ENCODE measurements at places on chromosomes 12 and 14.

GRCh38 chr14:98018628-98019027 is 1221.4 kb downstream of the VRK1 start:
- DNase-seq: no peak

GRCh38 chr12:5628501-5628900 is 196.6 kb downstream of the NTF3 start:
- no peak for DNase-seq

GRCh38 chr14:68766299-68767247 is 26.3 kb downstream of the ZFP36L1 start:
- no peak for DNase-seq

- no peak for DNase-seq
Observed at GRCh38 chr12:124964251-124964650, 24.7 kb downstream of the DHX37 start.

DNA sequence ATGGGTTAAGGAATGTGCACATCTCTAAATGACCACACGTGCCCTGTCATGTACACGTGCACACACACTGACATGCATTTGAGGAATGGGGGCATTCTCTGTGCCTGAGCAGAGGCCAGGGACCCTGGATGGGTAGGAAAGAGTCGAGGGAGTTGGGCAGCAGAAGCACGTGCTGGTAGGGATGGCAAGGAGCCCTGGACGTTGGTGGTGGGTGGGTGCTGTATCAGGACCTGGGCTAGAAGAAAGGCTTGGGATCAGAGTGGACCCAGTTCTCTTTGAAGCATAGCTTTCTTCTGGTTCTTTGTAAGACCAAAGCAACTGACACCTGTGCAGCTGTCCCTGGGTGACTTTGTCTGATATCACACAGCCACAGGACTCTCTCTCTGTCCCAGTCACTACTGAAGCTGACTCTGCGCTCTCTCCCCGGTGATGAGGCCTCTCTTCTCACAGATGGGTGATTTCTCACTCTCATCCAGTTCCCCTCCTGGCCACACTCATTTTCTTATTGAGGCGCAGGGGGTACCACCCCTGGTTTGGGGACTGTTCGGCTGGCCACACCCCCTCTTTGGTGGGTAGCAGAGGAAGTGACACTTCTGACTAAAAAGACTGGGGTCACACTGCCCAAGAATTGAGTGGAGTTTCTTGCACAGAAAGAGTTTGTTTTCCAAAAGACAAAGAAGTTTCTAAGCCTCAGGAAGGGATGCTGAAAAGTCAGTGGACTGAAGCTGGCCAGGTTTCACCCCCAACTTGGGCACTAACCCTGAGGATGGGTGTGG is 171.7 kb upstream of the RTL1 start:
- no peak for DNase-seq

DNA sequence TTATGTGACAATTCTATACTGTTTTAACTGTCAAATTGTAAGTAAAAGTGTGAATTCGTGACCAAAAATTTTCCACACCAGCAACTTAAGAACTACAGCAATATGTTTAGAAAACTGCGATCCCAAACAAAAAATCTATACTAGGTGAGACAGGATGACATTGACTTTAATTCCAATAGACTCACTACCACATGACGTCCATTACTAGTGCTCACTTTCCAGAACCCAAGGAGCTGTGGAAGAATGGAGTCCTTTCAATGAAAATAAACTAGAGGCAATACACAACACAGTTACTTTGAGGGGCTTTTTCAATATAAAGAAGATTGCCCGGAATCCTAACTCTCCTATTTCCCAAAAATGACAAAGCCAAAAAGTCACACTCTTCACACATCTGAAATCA is 1.4 kb downstream of the EPS8 start:
- no peak for DNase-seq

DNA sequence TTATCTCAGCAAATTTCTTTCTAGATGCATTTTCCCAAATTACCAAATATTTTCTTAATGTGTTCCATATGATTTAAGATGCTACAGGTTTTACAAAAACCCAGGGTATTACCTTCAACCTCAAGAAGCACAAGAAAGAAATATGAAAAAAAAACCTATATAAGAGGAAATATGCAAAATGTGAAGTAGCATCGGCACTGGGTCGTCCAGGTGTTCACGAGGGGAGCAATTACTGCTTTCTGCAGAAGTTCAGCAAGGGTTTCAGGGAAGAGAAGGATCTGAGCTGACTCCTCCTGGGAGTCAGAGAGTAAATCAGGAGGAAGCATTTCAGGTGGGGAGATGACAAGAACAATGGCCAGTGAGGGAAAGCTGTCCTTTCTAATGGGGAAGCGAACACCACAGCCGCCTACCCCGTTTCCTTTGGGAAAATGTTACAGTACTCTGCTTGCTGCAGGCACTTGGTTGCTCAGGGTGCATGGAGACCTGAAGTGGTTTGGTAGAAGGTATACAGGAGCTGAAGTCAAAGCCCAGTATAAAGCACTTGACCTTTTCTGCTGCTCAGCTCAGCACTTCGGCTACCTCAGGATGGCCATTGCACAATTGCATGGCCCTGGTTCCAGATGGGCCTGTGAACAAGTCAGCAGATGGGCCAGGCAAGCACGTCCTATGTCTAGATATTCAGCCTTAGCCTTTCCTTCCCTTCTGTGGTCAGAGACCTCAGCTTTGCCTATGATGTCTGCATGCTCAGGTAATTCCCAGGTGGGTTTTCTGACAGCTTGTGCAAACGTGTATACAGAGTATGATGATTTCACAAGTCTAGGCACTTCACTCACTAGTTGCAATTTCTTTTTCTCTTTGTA is 155.6 kb downstream of the PAX9 start:
- no peak for DNase-seq

- no peak for DNase-seq
Observed at GRCh38 chr14:100033347-100034075, 31.7 kb upstream of the EVL start.

- no peak for DNase-seq
Observed at GRCh38 chr12:10847744-10848143, 1.5 kb downstream of the PRR4 start.

DNA sequence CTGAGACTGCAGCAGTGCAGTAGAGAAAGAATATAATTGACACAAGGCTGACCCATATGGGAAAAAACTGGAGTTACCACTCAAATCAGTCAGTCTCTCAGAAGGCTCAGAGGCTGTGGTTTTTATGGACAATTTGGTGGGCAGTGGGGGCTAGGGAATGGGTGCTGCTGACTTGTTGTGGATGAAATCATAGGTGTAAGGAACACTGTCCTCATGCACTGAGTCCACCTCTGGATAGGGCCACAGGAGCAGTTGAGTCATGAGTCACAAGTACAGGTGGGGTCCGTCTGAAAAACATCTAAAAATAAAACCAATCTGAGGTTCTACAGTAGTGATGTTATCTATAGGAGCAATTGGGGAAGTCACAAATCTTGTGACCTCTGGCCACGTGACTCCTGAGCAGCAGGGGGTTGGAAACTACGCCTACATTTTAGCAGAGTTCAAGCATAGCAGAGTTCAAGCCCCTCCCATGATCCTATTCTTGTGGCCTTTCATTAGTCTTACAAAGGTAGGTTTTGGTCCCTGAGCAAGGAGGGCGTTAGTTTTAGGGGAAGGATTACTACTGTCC is 18.1 kb upstream of the SGPP1 start:
- DNase-seq: no peak

- DNase-seq: no peak
Observed at GRCh38 chr14:100660882-100661635, 65.6 kb upstream of the DLK1 start.

DNA sequence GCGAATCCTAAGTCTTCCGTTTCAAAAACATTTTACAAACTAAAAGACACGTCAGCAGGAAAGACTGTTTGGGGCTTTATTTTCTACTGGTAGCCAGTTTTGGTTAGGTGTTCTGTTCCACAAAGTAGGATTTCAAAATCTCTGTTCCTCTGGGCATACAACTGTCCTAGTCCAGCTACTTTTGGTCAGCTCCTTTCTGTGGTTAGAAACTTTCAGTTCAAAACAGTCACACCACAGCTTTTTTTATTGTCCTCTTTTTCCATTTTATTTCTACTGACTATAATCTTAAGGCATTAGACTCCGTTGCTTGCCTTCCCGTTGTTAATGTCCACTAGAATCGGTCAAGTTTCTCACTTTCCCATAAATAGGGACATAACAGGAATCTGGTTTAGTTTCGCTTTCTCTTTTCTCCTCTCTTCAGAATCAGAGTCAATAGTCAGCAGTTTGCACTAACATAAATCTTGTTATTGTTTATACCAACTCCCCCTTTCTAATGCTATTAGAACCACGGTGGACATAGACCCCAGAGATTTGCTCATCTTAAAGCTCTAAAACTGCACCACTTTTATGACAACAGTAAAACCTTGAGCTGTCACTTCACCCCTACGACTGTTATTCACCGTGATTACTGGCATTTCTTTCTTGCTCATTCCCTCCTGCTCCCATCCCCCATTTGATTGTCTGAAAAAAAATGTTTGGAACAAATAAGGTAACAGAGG is 41.5 kb upstream of the NPAS3 start:
- DNase-seq: no peak

- no peak for DNase-seq
Observed at GRCh38 chr14:39857376-39858055, 425.3 kb upstream of the FBXO33 start.

GRCh38 chr14:85308531-85309300 is 221.2 kb upstream of the FLRT2 start:
- no peak for DNase-seq

GRCh38 chr12:91211866-91212265 is 29.2 kb upstream of the DCN start:
- no peak for DNase-seq

DNA sequence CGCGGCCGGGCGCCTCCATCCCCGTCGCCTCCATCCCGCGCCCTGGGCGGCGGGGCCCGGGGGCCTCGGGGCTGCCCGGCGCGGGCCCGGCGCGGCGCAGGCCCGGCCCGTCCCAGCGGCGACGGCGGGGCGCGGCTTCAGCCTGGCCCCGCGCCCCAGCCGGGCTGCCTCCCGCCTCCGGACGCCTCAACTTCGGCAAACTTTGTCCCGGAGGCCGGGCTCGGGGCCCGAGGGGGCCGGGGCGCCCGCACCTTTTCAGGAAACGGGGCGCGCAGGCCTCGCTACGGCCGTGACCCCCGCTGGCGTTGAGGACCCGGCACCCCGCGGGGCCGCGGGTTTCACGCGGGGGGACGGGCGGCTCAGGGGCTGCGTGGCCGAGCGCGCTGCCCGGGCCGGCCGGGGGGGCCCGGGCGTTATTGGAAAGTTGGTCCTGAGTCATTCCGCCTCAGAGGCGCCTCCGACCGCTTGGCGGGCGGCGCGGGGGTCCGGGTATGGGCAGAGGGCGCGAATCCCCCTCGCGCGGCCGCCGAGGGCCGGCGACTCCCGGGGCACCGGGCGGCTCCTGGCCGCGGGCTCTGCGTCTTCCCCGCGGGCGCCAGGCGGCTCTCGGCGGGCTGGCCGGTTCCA is 575 bp downstream of the TRAF3 start:
- no peak for DNase-seq

DNA sequence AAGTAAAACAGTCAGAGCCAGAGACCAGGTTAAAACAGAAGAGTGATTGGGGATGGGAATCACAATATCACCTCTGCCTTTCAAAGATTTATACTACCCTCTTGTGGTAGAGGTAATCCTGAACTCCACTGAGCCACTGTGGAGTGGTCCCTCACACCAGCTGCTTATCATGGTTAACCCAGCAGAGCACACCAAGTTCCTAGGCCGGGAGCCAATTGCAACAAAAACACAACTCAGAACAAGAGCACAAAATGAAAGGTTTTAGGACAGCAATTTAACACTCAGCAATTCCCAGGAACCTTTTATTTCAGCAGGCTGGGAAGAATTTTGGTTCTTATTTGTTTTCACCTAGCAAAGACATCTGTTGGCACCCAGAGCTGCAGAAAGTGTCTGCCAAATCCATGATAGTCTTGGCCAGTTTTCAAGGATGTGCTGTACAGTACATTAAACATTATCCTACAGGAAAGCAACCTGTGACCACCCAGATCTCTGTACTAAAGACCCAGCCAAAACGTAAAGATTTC is 220.5 kb upstream of the ATXN7L3B start:
- DNase-seq: no peak

DNA sequence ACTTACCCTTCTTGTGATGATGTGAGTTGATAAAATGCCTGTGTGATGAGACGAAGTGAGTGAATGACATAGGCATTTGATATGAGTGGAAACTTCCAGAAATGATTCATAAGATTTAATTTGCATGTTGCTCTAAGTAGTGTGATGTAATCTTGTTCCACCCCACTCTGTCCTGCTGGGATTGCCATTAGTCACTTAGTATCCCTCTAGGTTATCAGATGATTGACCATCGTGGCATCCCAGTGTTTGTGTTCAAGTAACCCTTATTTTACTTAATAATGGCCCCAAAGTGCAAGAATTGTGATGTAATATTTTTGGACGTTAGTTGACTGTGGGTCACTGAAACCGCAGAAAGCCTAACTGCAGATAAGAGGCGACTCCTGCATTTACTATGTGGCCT is 214.4 kb upstream of the DIO2 start:
- DNase-seq: no peak

DNA sequence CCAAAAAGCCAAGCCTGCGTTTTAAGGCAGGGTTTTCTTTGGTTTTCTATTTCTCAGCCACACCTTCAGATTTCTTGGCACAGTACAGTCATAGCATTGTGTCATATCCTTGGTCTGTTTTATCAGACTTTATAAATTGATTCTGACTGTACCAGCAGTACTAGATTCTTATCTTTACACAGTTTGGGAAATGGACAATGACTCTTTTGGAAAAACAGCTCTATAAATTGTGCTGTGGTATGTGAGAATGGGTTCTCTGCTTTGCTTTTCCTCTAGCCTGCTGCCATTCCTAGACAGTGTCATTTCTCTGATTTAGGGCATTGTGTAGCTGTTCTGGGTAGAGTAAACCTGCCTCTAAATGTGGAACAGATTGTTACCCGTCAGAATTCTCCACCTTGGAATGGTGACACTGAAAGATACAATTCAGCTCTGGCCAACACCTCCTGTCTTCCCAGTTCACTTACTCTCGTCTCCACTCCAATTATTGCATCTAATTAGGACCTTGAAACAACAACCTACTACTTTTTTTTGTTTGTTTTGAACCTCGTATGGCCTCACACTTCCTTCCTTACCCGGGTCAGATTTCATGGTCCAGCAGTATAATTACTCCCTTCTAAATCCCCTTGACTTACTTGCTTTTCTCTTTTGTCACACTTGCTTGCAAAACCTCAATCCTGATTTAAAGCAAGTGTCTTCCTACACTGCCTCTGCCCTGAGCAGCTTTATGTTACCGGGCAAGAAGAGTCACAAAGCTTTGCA is 226.3 kb downstream of the ERC1 start:
- no peak for DNase-seq

GRCh38 chr14:49582113-49582977 is 3.8 kb downstream of the RPS29 start:
- no peak for DNase-seq

DNA sequence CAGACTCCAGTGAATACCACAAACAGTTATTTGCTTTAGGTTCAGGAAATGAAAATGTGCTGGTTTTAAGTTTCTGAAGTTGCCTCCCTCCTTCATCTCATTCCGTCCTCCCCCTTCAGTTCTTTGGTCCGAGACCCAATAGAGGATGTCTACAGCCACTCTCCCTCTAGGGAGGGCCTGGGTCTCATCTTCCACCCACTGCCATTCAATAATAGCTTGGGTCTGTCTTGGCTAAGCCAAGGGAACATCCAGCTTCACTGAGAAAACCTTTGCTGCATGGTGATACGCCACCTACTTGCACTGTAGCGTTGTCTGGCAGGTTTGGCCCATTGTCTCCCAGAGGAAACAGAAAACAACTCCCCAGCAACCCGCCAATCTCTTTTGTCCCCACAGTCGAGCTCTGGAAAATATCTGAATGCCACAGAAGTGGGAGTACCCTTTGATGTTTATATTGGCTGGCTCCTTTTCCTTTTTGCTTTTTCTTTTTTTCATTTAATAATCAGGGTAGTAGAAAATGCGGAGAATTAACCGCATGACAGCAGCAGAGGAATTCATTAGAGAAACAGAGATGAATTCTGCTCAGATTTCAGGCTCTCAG is 380.1 kb downstream of the RAD51B start:
- DNase-seq: no peak
